ENCODE measurements at places on chromosomes 12 and 14. TPM values are rescaled to one million over a fixed set of nuclear protein-coding genes. Genes with fewer than 3 reads are reported as not detected.
A peak's percentile ranks its signal among the peaks of the same experiment; 100 is the strongest.

Gene EFS
- total RNA-seq: 20.5 TPM

Gene PPP4R4
- 0.78 TPM for total RNA-seq

- no peak overlapping the region for H3K27ac ChIP-seq
- H3K27me3 ChIP-seq: no peaks in the 10 kb centered on the region
- H3K4me1 ChIP-seq: peaks cover 11% of the 10 kb centered on the region
- H3K4me3 ChIP-seq: no peak overlapping the region
- DNase-seq: no peak
Observed at GRCh38 chr14:101961746-101962502, 2.4 kb upstream of the DYNC1H1 start.

Gene BIN2
- total RNA-seq: not detected

Gene AKAP6
- 23.1 TPM for total RNA-seq

GRCh38 chr12:132437252-132437932, 52.6 kb upstream of the FBRSL1 start:
- no peak overlapping the region for H3K27ac ChIP-seq
- DNase-seq: no peak
- no peaks in the 10 kb centered on the region for H3K4me1 ChIP-seq

Gene WNT1
- not detected for total RNA-seq

- no peak overlapping the region for H3K4me3 ChIP-seq
- H3K36me3 ChIP-seq: no peaks in the 10 kb centered on the region
Observed at GRCh38 chr12:20549108-20549719, 145.9 kb upstream of the SLCO1C1 start.

- H3K27ac ChIP-seq: no peak overlapping the region
- no peaks in the 10 kb centered on the region for H3K36me3 ChIP-seq
- no peak for DNase-seq
- no peak overlapping the region for H3K4me3 ChIP-seq
- peaks cover 5% of the 10 kb centered on the region for H3K27me3 ChIP-seq
- no peaks in the 10 kb centered on the region for H3K4me1 ChIP-seq
Observed at GRCh38 chr14:89121968-89122620, 294.9 kb downstream of the FOXN3 start.

Gene NTN4
- total RNA-seq: 1.2 TPM

DNA sequence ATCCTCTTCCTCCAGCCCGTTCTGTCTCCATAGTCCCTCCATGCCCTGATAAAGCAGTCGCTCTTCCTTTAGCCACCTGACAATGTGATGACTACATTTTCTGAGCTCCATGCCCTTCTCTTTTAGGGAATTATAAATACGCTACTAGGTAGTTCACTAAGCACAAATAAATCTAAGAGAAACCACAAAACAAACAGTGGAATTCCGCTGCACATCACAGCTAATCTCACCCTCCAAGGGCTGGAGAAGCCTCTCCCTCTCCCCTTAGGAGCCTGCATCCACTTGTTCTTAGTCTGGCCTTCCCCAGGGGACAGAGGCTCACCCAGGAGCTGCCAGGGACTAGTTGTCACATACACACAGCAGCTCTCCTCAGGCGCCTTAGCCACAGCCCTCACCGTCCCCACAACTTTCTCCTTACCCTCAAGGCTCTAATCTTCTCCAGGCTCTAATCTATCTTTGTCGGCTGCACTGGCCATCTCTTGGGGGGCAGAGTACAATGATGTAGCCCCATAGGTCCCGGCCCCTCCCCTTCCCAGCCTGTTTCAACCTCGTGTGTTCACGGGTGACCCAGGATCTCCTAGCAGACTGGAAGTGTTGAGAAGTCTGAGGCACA, 55.9 kb upstream of the GPR68 start:
- H3K27me3 ChIP-seq: peaks cover 24% of the 10 kb centered on the region
- DNase-seq: no peak
- H3K27ac ChIP-seq: no peak overlapping the region
- H3K4me1 ChIP-seq: no peaks in the 10 kb centered on the region

Gene DENND5B
- 121 TPM for total RNA-seq

DNA sequence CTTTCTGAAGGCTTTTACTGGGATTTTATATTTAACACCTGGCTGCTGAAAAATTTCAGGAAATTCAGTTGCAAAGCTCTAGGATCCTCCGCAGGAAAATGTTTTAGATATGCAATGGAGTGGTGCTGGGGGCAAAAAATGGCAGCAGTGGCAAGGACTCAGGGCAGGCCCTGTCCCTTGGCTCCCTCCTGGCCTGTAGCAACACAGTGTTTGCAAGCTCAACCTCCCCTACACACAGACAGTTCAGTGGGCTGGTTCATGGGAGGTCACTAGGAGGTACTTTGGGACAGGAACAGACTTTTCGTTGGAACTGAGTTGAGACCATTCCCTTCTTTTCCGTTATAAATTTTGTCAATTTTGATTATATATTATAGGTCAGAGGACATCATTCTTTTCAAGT, 270.4 kb downstream of the ADAMTS20 start:
- no peaks in the 10 kb centered on the region for H3K27me3 ChIP-seq
- no peak overlapping the region for H3K4me3 ChIP-seq
- peaks cover 17% of the 10 kb centered on the region for H3K4me1 ChIP-seq

DNA sequence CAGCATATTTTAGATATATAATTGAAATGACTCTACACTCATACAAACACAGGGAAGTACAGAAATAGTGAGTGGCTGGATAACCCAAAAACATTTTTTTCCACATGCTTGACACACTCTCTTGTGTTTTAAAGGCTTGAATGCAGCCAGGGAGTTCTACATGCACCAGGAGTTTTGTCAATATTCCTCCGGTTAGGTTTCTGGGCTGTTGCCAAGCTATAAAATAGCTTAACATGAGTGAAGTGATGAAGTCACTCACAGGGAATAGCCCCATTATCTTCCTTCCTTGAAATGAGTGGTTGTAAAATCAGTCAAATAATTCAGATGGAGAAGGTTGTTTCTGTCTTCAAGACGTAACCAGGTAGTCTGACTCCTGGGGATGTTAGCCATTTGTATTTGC, 582.7 kb downstream of the SLC6A15 start:
- H3K27me3 ChIP-seq: no peaks in the 10 kb centered on the region
- no peaks in the 10 kb centered on the region for H3K4me1 ChIP-seq
- H3K36me3 ChIP-seq: no peaks in the 10 kb centered on the region
- DNase-seq: no peak
- H3K4me3 ChIP-seq: no peak overlapping the region

Gene ARHGEF40
- 32.9 TPM for total RNA-seq

DNA sequence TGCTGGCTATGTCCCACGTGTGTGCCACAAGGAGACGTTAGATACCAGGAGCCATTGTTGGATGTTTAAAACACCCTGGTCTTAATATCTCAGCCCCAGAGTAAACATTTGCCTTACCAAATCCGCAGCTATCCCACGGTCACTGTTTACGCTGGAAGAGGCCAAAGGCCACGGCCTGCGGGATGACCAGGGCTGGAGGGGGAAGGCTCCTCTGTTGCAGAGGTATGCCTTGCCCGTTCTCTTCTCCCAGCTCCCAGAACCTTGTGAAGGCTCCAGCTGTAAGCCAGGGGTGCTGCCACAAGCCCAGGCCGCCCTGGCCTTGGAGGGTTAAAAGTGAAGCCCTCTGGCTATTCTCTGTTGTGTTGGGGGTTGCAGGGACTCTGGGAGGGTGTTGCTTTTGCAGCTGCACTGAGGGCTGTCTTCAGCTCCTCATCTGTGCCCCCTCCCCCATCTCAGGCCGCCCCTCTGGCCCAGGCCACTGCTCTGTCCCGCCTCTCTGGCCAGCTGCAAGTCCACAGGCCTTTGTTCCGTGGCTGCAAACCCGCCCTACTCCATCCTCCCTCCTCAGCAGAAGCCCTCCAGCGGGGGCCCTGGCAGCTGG, 2.5 kb downstream of the PLEKHG3 start:
- peaks cover 60% of the 10 kb centered on the region for H3K4me1 ChIP-seq
- no peaks in the 10 kb centered on the region for H3K27me3 ChIP-seq
- DNase-seq: no peak
- peak overlapping the region; percentile 52 for H3K27ac ChIP-seq

Gene FOXN3
- 51.7 TPM for total RNA-seq

DNA sequence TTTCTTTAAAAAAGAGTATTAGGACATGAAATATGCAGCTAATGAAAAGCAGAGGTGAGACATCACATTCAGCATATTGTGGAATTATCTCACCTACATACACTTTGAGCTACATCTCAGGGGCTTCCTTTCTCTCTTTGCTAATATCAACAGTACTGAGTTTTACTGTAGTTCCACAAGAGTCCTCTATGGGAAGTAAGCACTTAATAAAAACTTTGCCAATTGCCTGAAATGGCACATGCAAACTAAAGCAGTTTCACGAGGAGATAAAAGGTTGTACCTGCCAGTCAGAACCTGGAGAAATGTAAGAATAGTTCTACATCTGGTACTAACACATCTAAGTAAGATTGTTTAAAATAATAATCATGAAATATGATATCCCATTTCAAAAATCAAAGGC, 73.5 kb upstream of the GPHB5 start:
- no peak overlapping the region for H3K4me3 ChIP-seq
- no peak for DNase-seq
- no peaks in the 10 kb centered on the region for H3K36me3 ChIP-seq
- no peaks in the 10 kb centered on the region for H3K4me1 ChIP-seq
- H3K27me3 ChIP-seq: no peaks in the 10 kb centered on the region
- no peak overlapping the region for H3K27ac ChIP-seq

DNA sequence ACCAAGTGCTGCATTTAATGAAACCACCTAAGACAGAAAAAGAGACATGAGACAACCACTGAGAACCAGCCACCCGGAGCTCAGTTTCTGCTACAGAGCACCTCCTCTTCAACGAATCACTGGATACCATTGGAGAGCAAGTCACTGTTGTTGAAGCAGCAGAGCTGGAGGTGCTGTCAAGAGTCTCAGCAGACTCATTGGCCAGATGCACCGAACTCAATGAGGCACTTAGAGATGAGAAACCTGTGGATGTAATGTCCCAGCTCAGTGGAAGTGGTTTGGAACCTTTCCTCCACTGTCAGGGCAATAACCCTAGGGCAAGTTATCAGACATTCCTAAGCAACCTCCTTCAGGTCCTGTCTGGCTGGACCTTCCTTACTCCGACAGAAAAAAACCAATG, 13.1 kb downstream of the NPC2 start:
- H3K27ac ChIP-seq: peak overlapping the region; percentile 12
- no peak overlapping the region for H3K4me3 ChIP-seq
- no peaks in the 10 kb centered on the region for H3K27me3 ChIP-seq
- peaks cover 6% of the 10 kb centered on the region for H3K4me1 ChIP-seq
- no peak for DNase-seq

DNA sequence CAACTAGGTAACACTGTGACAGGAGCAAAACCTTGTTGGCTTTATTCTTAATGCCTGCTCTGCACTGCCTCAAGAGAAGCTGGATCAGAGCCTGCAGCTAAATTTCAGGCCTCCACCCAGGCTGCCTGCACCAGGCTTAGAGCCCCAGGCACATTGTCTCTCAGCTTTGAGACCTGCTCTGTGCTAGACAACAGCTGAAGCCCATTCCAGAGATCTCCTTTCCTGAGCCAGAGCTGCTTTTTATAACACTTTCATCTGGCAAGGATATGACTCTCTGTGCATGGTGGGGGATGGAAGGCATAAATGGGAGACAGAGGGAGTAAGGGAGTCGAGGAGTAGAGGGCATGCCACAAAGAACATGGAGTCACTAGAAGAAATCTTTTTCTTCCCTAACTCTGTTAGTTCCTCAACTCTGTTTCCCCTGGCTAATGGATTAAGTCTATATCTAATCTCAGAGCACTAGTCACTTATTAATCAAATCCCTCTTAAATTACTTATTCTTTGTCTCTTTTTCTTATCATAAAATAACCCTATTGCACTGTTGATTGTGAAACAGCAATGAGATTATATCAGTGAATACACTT, 27.1 kb upstream of the LUM start:
- H3K4me1 ChIP-seq: no peaks in the 10 kb centered on the region
- no peak overlapping the region for H3K4me3 ChIP-seq
- H3K27me3 ChIP-seq: no peaks in the 10 kb centered on the region

Gene DNAJC22
- 0.49 TPM for total RNA-seq

- peak overlapping the region; percentile 56 for H3K27ac ChIP-seq
- H3K36me3 ChIP-seq: no peaks in the 10 kb centered on the region
- peaks cover 18% of the 10 kb centered on the region for H3K4me1 ChIP-seq
- H3K4me3 ChIP-seq: peak overlapping the region; percentile 64
- H3K27me3 ChIP-seq: no peaks in the 10 kb centered on the region
- peak; percentile 38 for DNase-seq
Observed at GRCh38 chr12:55737581-55738122, 5.3 kb upstream of the GDF11 start.

GRCh38 chr12:113850309-113851056, 115.6 kb downstream of the RBM19 start:
- peak; percentile 79 for DNase-seq
- peaks cover 7% of the 10 kb centered on the region for H3K4me1 ChIP-seq

Gene LTB4R2
- 7.6 TPM for total RNA-seq
